ENCODE measurements at places on chromosomes 7 and 10.

- no peak for DNase-seq
Measured at GRCh38 chr7:12930534-12930933, 243.1 kb downstream of the ARL4A start.

- DNase-seq: no peak
Measured at GRCh38 chr10:63738410-63738809, 217.2 kb downstream of the REEP3 start.

DNA sequence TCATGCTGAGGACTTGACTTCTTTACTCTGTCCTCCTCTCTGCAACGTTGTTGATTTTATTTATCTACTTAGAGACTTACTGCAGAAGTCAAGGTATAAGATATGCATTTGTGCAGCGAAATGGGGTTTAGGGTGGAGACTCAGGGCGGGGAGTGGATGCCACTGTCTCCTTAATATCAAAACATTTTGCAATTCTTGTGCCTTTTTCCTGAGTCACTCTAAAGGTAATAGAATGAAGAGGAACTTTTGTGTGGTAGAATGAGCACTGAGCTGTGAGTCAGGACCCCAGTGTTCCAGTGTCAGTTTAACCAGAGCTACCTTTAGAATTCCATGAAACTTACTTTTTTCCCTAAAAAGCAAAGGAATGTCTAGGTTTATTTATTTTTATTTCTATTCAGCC is 78.2 kb downstream of the VTI1A start:
- no peak for DNase-seq

DNA sequence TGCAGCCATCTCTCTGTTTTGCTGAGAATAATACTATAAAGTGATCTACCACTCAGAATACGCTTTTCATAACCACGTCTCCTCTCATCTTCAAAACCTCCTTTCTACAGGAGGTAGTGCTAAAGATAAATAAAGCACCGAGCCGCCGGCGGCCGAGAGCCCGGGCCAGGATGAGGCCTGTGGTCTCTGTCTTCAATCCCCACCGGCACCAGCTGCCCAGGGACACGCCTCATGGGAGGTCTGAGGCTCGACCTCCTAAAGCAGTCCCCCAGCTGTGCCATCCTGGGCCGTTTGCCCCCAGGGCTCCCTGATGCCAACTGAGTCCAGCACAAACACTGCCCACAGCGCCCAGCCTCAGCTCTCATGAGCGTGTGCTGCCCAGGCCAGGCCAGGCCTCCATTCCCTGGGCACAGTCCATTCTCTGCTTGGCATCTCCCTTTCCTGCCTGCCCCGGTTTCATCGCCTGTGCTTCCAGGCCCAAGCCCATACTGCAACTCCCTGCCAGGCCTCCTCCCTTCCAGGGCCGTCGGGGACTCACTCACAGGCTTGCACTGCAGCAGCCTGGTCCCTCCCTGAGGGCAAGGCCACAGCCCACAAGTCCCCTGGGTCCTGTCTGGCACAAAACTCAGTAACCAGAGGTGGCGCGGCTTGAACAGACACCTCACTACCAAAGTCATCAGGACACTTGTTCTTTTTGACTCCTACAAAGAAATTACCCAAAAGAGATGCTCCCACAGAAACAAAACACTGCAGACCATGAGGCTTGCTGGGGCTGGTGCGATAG is 2.5 kb downstream of the INTS1 start:
- DNase-seq: no peak

DNA sequence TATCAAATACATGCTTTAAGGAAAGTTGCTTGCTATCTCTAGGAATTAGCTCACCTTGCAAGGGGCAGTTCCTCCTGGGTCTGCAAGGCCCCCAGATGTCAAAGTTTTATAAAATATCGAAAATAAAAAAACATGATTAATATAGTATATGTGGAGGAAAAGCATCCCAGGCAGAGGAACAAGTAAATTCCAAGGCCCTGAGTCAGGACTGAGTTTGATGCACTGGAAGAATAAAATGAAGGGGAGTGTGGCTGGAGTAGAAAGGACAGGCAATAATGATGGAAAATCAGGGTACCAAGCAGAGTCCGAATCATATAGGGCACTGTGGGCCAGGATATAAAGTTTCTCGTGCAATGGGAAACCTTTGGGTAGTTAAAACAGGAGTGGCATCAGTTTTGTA is 112.4 kb upstream of the EEPD1 start:
- DNase-seq: no peak

DNA sequence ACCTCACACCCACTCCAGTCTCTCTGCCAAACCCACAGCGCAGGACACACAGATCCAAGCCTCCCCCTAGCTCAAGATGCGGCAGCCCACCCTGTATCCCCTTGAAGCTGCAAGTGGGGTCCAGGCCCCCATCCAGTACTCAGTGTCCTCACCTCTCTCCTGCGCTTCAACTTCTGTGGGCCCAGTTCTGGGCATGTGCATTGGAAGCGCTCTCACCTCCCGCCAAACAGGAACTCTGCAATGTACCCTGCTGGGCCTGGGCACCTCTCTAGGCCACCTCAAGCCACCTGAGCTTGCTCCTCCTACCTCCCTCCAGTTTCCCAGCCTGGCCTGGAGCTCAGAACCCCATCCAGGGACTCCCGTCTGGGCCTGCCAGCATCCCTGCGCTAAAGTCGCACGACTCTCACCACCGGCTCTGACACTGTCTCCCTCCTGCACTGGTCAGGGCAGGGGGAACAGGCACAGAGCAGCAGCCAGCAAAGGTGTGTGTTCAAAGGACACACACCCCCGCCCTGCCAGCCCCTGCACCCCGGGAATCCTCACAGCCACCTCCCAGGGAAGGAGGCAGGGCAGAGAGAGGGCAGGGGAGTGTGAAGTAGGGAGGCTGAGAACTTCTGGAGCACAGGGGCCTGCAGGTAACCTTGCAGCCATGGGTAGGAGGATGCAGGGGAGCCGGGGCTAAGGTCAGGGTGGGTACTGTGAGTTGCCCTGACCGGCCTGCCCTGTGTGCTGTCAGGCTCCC is 51.7 kb upstream of the MSMB start:
- no peak for DNase-seq

GRCh38 chr7:44131173-44132029 is 8.1 kb upstream of the POLD2 start:
- no peak for DNase-seq

GRCh38 chr7:126529254-126529653 is 723.5 kb downstream of the GRM8 start:
- DNase-seq: no peak

GRCh38 chr7:94298943-94299342 is 95.8 kb upstream of the COL1A2 start:
- DNase-seq: no peak

DNA sequence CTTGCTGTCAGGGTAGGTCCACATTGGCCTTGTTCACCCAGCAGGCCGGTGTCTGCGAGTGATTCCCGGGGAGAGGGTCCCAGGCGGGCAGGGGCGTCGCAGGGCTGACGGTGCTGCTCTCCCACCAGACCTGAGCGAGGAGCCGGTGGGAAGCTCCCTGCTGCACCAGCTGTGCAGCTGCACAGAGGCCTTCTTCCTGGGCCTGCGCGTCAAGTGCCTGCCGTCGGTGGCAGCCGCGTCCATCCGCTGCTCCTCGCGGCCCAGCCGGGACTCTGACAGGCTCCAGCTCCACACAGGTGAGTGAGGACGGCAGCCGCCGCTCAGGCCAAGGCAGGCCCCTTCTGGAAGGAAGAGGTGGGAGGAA is 14.6 kb downstream of the AMZ1 start:
- no peak for DNase-seq

DNA sequence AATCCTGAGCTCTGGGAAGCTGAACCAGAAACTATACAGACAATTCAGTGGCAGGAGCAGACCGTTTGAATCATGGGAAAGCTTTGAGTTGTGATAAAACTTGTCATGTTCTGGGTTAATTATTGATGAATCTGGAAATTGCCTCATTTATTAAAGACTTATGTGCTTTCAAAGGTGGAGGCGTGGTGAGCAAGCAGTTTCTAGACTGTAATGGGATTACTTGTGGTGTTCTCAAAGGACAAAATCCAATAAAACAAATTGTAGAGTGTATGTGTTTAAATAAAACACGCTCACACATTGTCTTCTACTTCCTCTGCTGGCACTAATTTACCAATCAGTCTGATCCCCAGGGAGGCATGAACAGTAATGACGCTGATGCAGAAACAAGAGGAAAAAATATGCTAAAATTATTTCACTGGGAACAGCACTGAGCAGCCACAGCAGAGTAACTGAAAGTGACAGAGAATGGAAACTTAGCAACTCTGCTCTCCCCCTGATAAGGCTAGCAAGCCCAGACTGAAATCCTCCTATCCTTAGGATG is 25.1 kb downstream of the PARD3 start:
- DNase-seq: no peak

DNA sequence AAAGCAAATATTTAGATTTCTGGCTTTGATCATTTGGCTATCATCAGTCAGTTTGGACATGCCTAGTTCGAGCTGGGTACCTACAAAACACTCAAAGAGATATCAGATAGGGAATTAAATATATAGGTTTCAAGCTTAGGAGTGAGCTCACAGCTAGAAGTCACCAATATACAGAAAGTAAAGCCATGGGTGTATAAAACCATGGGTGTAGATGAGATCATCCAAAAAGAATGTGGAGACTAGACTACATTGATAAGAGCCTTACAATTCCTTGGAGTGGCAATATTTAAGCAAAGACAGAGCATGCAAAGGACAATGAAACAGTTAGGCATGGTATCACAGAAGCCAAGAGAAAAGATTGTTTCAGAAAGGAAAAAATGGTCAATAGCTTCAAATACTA is 7.2 kb upstream of the RALA start:
- no peak for DNase-seq

DNA sequence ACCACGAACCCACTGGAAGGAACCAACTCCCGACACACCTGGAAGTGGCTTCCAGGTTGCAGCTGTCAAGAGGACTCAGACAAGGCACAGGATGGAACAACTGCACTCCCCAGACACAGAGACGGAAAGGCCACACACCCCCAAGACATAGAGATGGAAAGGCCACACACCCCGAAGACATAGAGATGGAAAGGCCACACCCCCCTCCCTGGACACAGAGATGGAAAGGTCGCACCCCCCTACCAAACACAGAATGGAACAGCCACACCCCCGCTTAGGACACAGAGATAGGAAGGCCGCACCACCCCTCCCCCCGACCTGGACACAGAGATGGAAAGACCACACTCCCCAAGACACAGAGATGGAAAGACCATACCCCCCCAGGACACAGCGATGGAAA is 7.6 kb downstream of the ZNF511 start:
- DNase-seq: no peak

- no peak for DNase-seq
Measured at GRCh38 chr7:135828604-135829003, 80.0 kb upstream of the FAM180A start.

GRCh38 chr10:83649471-83649870 is 489.8 kb upstream of the GHITM start:
- no peak for DNase-seq

GRCh38 chr10:109103278-109103677 is 820.0 kb downstream of the XPNPEP1 start:
- DNase-seq: no peak

DNA sequence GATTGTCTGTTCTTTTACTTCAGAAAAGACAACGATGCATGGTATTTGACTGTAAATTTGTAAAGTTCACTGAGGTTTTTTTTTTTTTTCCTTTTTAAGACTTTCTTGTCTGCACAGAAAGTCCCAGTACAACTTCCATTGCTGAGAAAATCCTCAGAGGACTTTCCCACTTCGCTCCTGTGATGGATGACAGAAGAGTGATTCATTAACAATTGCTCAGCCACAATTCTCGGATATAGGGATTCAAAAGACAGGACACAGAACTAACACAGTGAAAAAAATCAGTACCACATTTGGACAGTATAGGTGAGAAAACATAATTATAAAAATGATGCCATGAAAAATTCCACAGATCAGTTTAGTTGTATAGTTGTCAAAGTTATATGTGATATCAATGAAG is 48.0 kb downstream of the SEC23IP start:
- no peak for DNase-seq

DNA sequence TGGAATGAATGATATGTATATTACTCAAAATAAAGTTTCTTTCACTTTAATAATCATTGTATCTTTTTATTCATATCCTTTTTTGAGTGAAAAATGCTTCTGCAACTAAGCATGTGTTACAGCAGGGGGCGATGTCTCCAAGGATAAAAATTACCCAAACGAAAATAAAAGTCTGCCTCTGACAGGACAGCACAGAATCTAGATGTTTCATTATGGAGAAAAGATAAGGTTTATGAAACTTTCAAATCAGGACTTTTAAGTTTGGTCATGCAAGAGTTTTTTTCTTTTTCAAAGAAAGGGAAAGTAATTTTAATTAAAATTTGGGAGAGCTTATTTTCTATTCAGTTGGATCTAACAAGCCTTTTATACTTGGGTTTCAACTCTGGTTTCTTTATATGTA is 48.4 kb downstream of the TES start:
- no peak for DNase-seq

DNA sequence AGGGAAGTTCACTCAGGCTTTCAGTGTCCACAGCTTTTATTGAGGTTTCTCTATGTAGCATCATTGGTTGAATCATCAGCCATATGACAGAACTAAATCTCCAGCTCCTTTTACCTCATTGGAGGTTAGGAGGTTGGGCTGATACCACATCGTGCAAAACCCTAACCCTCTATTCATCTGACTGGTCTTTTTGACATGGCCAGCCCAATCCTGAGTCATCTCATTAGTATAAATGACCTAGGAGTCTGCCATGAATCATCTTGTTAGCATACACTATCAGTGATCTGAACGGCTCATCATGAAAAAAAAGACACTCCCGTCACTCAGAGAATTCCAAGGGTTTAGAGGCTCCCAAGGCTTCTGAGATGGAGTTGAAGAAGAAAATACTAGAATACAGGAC is 669.8 kb upstream of the POT1 start:
- DNase-seq: no peak

GRCh38 chr10:124301736-124302135 is 117.0 kb downstream of the OAT start:
- no peak for DNase-seq

DNA sequence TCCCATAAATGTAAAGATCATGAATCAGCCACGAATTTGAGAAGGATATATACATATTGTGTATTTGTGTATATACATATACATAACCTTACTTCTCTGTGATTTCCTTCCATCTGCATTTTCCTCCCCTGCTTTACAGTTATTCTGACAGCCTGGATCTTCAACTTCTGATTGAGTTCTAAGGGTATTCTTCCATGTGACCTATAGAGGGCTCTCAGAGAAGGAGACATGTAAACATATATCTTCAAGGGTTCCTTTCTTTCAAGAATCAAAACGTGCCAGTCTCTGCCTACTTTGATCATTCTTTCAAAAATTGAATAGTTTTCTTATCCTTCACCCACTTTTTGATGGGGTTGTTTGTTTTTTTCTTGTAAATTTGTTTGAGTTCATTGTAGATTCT is 453.7 kb upstream of the POT1 start:
- DNase-seq: no peak

DNA sequence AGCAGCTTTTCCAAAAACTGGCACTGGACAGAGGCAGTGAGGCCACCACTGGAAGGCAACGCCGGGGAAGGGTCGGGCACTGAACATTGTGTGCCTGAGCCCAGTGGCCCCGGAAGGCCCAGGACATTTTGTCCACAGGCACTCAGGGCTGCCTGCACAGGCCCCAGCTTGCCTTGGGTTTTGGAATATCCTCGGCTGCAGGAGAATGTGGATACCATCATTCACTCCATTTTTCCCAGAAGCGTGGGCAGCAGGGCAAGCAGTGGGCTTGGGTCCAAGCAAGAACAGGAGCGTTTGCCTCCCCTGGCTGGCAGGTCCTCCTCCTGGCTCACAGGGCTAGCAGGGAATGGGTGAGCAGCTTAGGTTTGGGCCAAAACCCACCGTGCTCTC is 147.4 kb downstream of the EBF3 start:
- no peak for DNase-seq
